ENCODE measurements at places on chromosomes 6 and 20.

DNA sequence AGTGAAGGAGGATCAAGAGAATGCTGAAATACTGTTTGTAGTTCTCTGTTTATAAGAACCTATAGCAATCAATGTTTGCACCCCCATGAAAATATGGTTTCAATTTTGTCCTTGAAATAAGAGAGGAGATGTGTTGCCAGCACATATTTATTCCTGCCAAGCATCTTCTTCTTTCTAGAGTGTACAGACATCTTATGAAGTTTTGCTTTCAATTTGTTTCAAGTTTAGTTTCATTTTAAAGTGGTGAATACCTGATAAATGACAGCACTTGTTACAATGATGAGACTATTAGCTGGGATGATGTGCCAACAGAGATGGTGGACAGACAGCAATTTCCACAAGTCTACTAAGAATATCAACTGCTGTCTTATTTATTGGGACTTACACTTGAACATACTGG, 39.2 kb upstream of the CENPW start:
- DNase-seq, result no peak

GRCh38 chr6:82111818-82112217, 135.7 kb downstream of the IBTK start:
- DNase-seq, result no peak

GRCh38 chr20:20410678-20411077, 42.8 kb downstream of the INSM1 start:
- peak; percentile 54 for DNase-seq

DNA sequence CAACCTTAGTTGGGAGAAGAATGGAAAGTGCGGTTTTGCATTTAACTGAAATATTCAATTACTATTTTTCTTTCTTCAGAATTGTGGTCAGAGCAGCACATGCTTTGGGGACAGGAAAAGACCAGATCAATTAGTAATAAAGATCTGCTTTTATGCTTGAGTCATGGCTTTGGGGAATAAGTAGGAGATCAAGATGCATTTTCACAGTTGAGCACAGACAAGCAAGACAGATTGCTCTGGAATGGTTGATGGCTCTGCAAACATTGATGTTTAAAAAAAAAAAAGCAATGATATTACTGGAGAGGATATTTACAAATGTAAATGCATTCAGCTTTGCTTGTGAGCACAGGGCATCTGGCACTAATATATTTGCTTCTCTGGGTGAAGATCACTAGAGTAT, 224.4 kb upstream of the SASH1 start:
- no peak for DNase-seq

- no peak for DNase-seq
Measured at GRCh38 chr6:125834348-125834747, 43.6 kb downstream of the NCOA7 start.

DNA sequence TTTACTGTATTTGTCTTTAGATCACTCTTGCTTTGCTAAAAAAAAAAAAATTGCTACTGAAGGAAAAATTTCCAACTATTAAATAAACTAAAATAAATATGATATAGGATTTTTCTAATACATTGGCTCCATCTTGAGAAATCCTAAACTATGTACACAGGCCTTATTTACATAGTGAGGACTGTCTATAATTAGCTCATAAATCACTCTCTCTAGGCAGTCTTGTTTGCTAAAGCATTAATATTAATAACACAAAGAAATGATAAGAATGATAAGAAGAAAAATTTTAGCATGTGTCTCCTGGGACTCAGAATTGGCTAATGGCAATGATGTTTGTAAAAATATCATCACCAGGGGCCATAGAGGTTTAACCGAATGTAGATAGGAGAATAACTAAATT, 13.3 kb upstream of the CRYBG1 start:
- no peak for DNase-seq

GRCh38 chr6:45983062-45983461, 32.6 kb downstream of the CLIC5 start:
- no peak for DNase-seq

GRCh38 chr6:119116712-119117281, 38.3 kb upstream of the FAM184A start:
- no peak for DNase-seq

DNA sequence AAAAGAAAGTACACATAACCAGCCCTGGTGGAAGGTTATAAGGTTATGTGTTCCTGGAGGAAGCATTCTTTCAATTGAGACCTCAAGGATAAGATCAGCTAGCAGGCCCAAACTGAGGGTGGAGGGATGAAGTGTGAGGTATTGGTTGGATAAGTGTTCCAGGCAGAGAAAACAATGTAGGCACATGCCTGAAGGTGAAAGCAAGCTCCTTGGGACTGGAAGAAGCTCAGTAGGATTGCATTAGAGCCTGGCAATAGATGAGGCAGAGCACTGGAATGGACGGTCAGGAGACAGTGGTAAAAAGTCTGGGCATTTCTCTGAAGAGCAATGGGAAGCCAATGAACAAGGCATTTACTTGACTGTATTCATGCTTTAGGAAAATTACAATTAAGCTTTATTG, 89.9 kb upstream of the SHLD1 start:
- no peak for DNase-seq

DNA sequence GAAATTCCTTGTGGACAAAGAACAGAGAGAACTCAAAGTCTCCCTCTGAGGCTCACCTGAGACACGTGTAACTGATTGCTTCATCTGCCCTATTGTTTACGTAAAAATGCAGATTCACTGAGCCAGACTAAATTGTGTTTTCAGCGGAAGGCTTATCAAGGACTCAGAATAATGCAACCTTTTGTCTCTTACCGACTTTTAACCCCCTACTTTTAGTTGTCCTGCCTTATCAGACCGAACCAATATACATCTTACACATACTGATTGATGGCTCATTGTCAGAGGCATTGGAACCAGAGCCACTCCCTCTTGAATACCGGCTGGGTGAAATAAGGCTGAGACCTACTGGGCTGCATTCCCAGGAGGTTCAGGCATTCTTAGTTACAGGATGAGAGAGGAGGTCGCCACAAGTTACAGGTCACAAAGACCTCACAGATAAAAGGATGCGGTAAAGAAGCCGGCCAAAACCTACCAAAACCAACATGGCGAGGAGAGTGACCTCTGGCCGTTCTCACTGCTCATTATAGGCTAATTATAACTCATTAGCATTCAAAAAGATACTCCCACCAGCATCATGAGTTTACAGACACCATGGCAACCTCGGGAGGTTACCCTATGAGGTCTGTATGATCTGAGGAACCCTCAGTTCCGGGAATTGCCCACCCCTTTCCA, 95.5 kb upstream of the ZNF184 start:
- no peak for DNase-seq

GRCh38 chr20:21513881-21514540, at the start of gene NKX2-2:
NKX2-2 (minus strand) TSS chr20:21514064; CDS start chr20:21513669, 395 bp downstream.
- no peak for DNase-seq

- no peak for DNase-seq
Measured at GRCh38 chr20:64159286-64159680, 5.0 kb upstream of the MYT1 start.

DNA sequence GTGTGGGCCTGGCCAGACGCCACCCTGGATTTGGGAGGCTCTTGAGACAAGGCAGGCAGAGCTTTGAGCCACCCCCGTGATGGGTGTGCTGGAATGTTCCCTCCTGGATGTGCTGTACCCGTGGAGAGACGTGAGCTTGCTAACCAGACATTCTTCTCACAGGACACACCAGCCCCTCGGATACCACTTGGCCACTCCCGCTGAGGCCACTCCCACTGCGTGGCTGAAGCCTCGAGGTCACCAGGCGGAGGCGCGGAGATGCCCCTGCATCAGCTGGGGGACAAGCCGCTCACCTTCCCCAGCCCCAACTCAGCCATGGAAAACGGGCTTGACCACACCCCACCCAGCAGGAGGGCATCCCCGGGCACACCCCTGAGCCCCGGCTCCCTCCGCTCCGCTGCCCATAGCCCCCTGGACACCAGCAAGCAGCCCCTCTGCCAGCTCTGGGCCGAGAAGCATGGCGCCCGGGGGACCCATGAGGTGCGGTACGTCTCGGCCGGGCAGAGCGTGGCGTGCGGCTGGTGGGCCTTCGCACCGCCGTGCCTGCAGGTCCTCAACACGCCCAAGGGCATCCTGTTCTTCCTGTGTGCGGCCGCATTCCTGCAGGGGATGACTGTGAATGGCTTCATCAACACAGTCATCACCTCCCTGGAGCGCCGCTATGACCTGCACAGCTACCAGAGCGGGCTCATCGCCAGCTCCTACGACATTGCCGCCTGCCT, 14.1 kb downstream of the SLCO4A1 start:
- DNase-seq, result no peak

- DNase-seq, result no peak
Measured at GRCh38 chr6:119497988-119498727, 148.6 kb upstream of the MAN1A1 start.

DNA sequence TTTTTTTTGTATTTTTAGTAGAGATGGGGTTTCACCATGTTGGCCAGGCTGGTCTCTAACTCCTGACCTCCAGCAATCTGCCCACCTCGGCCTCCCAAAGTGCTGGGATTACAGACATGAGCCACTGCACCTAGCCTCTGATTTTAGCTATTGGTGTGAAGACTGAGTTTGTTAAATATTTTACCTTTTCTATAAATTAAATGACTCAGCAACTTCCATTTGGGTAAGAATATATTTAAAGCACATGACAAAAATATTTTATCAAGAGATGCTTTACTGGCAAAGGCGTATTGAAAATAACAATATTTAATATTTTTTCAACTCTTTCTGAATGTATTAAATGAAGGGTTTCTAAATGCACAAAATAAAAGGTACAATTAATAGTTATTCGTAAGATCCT, 158.7 kb upstream of the AGPAT4 start:
- no peak for DNase-seq

GRCh38 chr6:110656492-110656891, 158.8 kb downstream of the CDK19 start:
- no peak for DNase-seq

- DNase-seq, result no peak
Measured at GRCh38 chr20:53168491-53168890, 196.3 kb downstream of the TSHZ2 start.

DNA sequence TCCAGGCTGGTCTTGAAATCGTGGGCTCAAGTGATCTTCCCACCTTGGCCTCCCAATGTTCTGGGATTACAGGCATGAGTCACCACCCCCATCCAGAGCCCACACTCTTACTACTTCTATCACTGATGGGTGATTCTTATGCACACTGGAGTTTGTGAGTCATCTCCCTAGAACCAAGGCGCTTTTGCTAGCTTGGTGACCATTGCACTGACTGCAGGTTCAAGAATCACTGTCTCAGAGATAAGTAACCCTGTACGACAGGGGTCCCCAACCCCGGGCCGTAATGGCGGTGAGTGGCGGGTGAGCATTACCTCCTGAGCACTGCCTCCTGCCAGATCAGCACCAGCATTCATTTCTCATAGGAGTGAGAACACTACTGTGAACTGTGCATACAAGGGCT, 118.8 kb downstream of the MAP3K7 start:
- DNase-seq, result no peak

GRCh38 chr20:24485981-24486380, 16.6 kb downstream of the SYNDIG1 start:
- DNase-seq, result no peak

GRCh38 chr6:87088076-87088475, 6.8 kb downstream of the CGA start:
- DNase-seq, result no peak

DNA sequence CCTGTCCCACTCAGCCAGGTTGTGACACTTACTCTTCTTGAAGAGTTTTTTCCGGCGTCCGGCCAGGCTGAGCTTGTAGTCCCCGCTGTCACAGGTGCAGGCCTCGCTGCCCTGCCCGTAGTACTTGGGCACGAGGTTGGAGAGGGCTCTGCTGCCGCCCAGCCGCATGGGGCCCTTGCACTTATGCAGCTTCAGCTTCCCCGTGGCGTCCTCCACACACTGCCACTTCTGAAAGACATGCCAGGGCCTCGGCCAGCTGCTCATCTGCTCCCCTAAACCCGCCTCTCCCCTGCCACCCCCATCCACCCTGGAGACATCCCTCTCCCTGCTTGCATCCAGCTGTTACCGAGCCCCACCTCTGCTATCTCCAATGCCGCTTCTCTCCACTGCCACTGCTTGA, 113.1 kb downstream of the SULF2 start:
- DNase-seq, result no peak

GRCh38 chr20:32767418-32768198, 5.4 kb downstream of the DNMT3B start:
- DNase-seq, result no peak

DNA sequence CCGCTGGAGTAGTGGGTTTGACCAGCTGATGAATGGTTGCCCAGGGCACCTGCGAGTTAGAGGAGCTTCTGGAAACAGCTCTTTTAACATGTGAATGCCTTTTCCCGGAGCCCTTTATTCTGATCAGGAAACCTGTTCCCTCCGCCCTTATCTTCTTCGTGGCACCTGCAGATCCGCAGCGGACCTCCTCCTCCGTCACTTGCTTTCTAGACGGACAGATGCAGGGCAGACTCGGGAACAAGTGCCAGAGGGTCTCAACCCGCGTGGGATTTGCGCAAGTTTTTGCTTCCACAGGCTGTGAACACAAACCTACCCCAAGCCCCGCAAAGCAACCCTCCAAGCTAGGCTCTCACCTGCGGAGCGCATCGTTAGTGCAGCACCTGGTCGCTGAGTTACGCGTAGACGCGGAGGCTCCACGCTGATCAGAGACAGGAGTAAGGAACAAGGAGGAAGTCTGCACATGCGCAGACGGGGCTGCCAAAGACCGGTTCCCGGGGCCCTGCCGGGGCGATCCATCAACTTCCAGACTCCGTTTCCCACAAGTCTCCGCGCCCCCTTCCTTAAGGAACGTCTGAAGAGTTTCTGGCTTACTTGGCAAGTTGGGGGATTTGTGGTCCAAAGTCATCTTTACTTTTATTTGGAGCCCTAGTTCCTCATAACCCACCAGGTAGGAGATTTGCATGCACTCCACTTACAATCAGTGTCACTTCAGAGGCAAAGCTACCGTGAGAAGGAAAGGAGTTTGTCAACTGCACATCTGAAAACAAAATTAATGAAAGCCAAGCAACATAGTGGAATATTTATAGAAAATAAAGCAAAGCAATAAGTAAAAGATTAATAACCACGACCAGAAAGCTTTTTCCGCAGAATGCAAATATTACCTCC, 52.7 kb upstream of the ELMO2 start:
- DNase-seq, result peak; percentile 54

GRCh38 chr20:44111712-44112335, 75.2 kb downstream of the JPH2 start:
- no peak for DNase-seq

- no peak for DNase-seq
Measured at GRCh38 chr20:59587570-59587969, 16.8 kb upstream of the PHACTR3 start.

DNA sequence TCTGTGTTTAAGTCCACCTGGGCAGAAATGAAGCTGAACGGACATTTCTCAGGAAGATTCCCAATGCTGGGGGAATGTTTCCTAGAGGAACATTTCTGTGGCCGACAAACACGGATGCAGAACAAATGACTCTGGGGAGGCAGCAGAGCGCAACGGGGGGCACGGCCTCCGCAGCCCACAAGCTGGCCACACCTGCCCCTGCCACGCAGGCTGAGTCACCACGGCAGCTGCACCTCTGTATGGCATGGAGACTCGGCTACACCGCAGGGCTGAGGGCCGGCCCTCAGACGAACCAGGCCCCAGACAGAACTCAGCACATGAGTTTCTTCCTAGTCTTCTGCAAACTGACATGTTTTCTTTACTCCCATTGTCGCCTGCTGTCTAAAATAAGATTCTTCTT, 10.0 kb upstream of the PRR18 start:
- no peak for DNase-seq

All from neuronal stem cell (in vitro differentiated cells).